ENCODE measurements at places on chromosomes 1 and 21.

DNA sequence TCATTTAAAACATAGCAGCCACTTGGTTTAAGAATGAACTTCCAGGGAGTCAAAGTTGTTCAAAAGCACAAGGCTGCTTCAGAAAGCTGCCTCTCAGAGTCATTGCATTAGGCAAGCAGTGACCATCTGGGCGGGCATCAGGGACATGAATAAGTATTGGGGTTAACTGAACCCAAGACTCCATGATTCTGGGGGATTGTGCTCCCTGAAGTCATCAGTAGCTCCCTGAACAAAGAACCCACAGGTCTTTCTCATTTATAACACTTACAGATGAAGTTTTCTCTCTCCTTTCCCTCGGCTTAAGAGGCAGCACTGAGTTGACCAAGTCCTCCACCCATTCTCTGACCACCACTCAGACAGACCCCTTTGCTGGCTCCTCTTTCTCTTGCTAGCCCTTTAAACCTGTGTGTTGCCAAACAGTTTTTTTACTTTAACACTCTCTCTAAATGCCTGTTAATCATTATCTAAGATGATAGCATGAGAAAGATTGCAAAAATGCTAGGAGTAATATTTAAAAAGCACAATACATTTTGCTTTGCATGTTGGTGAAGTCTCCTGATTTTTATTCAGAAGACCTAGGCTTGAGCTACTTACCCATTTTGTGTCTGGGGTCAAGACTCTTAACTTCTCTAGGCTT lies 77.0 kb upstream of the ARHGAP29 start:
- DNase-seq, result no peak

GRCh38 chr1:171739656-171740055 lies 2.2 kb downstream of the VAMP4 start:
- no peak for DNase-seq

DNA sequence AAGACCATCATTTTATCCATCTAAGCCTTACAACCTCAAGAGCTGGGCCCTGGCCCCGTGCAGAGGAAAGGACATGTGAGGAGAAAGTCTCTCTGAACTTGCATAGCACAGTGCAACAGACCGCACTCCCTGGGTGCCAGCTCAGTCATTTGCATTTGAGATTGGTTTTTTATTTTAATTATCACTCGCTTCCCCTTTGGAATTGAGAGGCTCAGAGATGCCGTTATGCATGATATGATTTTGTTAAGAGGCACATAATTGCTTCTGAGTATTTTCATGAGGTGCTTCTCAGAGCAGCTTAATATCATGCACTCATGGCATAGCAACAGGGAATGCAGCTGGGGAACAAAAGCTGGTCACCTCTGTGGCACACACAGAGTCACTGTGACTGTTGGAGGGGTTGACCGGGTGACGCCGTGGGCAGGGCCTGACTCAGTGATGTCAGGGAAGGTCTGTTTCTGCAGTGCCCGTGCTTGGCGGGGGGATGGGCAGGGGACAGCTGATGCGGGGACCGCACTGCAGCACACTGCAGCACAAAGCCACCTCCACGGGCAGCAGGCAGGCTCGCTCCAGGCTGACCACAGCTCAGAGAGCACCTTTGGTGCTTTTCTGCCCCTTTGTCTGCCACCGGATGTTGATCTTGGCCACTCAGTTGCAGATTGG lies 43.2 kb upstream of the VAMP3 start:
- DNase-seq, result no peak

DNA sequence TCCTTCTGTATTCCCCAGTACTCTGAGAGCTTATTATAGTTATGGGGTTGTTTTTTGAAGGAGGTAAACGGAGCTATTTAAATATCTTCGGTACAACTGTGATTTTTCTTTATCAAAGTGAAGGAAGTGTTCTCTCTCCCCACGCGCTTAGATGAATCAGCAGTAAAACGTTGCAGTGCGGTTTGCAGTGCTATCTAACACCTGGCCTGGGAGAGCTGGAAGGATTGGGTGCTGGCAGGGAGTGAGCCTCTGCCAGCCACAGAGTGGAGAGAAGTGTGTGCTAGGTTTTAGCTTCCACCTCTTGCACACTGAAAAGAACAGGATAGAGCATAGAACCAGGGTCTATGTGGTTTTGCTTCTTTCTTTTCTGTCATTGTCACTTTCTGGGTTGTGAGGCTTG lies 165.9 kb downstream of the SDCCAG8 start:
- DNase-seq, result no peak

DNA sequence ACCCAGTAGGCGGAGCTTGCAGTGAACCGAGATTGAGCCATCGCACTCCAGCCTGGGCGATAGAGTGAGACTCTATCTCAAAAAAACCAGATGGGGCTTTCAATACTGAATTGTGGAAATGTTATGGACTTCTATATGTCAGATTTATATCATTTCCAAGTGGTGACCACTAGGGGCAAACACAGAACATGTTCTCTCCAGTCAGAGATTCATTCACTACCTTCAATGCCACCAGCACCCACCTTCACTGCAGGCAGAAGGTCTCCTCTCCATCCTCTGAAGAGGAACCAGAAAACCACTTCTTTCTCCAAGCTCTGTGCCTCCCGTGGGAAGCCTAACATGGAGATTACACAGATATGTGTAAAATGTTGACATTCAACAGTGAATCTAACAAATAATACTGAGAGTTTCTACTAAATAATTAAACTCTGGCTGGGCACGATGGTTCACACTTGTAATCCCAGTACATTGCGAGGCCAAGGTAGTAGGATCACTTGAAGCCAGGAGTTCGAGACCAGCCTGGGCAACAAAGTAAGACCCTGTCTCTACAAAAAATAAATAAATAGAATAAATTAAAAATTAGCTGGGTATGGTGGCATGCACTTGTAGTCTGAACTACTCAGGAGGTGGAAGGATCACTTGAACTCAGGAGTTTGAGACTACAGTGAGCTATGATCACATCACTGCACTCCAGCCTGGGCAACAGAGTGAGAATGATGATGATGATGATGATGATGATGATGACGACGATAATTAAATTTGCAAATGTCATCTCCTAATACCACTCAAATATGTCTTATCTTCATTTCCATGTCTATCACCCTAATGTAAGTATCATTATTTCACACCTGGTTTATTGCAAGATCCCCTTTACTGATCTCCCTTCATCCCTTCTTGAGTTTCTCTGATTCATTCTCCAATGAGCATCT lies 151.1 kb downstream of the ZNF281 start:
- DNase-seq, result no peak

DNA sequence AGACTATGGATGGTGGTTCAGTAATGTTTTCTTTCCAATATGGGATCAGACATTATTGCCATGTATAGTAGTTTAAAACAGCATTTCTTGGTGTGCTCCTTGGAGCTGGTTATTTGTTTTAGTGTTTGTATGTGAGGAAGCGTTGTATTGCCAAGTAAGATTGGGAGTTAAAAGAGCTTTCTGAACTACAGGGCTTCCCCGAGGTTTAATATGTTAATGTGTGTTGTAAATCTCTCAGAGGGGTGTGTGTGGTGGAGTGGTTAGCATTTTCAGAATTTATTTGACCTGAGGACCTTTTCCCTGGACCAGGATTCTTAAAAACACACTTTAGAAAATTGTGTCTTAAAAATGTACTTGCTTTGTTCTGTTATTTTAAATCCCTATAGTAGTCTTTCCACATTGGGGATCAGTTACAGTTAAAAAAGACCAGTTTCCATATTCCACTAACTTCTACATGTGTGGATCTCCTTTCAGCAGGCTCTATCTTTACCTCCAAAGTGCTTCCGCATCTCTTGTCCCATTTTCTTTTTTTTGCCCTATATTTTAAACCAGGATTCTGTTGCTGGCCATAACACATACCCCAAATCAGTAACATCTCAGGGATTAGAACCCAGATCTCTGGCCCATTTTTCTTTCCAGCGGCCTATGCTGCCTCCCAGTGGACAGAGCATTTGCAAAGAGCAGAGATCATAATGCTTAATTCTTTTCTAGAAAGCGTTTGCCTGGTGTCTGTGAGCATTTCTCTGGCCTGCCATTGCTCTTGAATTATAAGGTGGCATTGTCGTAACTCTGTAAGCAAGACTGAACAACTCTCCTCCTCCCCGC lies 58.6 kb downstream of the PBX1 start:
- no peak for DNase-seq

DNA sequence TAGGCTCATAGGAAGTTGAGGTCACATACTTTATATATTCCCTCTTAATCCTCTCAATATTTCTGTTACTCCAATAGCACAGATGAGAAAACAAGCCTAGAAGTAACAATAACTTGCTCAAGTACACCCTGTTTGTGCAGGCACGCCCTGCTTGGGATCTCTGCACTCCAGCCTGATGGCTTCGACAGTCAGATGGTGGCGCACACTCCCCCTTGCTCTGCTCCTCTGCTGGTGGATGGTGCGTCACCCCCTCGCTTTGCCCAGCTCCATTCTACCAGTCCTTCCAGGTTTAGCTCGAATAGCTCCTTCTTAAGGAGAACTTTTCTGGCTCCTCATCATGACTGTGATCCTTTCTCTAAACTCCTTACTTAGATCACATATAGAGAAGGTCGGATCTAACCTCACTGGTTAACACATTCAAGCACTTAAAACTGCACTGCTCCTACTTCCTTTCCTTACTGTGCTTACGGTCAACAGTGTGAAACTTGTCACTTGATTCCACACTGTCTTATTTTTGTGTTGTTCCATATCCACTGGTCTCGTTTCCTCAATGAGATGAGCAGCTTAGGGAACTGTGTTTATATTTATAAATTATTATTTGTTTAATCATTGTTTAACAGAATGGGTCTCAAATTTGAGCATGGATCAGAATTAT lies 3.0 kb downstream of the TSPAN2 start:
- no peak for DNase-seq

- DNase-seq, result no peak
Measured at GRCh38 chr1:223725578-223725977, 13.2 kb downstream of the CAPN2 start.

- DNase-seq, result no peak
Measured at GRCh38 chr1:81712425-81712824, 88.3 kb upstream of the ADGRL2 start.

GRCh38 chr1:17958704-17959103 lies 148.9 kb upstream of the IGSF21 start:
- no peak for DNase-seq

- DNase-seq, result no peak
Measured at GRCh38 chr1:5742032-5742431, 250.2 kb downstream of the NPHP4 start.

GRCh38 chr1:181350131-181350530 lies 133.2 kb upstream of the CACNA1E start:
- DNase-seq, result no peak

DNA sequence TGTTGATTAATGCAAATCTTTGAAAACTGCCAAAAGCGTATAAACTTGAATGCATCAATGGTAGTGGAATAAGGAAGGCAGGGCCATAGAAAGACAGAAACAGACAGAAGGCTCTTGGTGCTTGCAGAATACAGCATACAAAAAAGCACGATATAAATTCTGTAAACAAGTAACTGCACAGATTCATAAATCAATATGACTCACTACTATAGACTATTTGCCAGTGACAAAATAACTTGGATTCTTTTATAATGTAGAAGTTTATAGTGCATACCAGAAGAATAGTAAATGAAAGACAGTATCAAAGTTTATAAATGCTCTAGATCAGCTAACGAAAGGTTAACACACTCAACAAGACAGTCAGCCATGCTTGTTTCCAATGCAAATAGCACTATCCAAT lies 349.6 kb downstream of the PTBP2 start:
- DNase-seq, result no peak

All from GM04503 (cell line).